ENCODE measurements at places on chromosomes 2 and 18.

DNA sequence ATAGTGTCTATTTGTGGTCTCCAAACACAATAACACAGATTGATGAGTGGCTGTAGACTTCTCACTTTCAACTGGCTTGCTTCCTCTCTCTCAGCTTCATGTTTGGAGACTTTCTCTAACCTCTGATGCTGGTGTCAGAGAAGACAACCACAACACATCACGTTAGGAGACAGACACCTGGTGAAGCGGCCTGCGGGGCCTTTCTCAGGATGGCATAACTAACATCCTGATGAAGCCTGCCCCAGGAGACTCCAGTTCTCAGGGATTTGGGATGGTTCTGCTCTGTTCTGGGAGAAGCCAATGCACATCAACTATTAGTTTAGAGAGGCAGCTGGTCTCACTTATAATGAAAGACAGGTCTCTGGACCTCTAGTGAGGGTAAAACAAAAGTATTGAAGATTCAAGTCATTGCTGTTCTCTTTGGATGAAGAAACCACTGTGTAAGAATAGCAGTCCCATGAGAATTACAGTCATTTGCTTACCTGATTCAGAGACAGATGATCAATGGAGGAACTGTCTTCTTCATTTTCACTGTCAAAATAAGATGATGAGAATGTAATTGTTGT is 2.0 kb downstream of the IL1A start:
- no peak for DNase-seq

DNA sequence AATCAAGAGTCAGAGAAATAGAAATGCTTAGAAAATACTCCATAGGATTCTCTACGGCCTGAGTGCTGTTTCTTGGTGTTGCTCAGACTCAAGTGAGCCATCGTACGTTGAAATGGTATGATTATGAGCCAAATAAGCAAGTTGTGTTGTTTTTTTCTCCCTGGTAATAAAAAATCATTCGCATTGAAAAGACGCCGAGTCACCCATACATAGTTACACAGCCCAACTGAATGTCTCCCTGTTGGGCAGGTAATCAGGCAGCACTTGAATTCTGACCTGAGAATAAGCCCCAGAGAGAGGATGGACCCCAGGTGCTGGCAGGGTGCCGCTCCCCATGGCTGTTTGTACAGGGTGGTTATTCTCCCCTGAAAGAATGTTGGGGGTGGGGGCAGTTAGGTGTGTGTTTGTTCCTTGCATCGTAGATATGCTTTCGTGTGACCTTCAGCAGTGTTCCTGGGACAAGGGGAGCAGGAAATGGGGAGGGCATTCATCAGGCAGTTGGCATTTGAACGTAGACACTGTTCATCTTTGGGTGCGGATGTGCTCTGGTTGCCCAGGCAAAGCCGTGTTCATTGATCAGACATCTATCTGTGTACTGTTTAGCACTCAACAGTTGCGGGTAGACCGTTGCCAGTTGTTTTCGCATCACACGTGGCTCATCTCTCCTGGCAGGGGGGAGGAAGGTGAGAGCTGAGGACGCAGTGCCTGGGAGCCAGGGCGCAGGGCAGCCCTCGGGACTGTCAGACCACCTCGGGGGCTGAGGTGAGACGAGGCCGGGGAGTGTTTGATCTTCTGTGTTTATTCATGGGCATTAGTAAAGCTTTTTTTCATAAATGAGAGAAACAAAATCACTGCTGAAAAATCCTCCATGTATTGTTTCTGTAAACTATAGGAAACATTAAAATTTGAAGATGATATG is 27.3 kb downstream of the MTCL1 start:
- no peak for DNase-seq

DNA sequence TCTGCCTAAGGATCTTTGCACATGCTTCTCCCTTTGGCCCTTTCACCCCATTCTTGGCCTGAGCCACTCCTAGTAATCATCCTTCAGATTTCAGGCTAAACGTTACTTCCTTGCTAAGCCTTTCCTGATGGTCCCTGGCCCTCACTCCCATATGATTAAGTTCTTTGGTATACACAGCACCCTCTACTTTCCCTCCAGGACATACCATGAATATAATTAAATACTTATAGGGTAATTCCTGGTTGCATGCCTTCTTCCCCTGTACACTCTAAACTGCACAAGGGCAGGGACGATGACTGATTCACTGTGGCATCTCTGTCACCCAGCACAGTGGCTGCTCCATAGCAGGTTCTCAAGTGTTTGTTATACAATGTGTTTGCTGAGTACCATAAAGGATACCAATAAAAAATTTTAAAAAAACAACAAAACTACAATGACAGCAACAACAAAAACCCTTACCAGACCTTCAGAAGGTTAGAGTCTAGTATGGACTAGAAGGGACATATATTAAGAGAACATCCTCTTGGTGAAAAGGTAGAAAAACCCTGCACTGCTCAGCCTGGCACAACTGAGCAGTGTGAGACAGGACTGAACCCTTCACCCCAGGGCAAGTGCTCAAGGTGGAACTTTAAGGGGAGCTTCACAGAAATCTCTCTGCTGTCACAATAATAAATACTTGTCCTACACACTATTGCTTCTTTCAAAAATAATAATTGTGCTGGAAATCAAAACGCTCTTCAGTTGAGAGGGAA is 76.2 kb downstream of the AAK1 start:
- DNase-seq: no peak

DNA sequence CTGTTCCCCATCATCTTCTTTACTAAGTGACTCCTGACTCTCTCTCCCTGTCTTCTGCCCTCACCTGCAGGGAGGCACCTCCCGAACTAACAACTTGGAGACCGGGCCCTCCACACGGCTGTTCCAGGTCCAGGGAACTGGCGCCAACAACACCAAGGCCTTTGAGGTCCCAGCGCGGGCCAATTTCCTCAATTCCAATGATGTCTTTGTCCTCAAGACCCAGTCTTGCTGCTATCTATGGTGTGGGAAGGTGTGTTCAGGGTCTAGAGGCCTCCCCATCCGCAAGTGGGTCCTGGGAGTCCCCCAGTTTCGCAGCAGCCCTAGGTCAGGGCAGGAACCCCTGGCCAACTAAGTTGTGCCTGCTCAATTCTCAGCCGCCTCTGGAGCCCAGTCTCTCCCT is 15.5 kb downstream of the VIL1 start:
- no peak for DNase-seq

- no peak for DNase-seq
Measured at GRCh38 chr2:37576831-37577230, 94.6 kb downstream of the CDC42EP3 start.

DNA sequence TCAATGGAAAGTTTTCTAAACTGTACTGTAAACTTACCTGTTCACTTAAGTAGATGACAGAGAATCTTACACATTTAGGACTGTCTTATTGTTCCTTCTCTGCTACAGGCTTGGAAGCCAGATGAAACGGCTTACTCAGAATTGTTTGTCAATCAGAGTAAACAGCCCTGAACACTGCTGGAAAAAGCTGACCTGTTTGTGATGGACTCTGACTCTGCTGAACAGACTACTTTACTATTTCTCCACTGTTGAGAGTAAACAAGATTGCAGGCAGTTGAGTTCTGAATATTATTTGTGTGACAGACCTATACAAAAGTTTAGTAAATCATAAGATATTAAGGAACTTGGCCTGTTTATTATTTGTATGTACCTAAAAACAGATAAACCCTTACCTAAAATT is 99.0 kb downstream of the NOL10 start:
- DNase-seq: no peak

DNA sequence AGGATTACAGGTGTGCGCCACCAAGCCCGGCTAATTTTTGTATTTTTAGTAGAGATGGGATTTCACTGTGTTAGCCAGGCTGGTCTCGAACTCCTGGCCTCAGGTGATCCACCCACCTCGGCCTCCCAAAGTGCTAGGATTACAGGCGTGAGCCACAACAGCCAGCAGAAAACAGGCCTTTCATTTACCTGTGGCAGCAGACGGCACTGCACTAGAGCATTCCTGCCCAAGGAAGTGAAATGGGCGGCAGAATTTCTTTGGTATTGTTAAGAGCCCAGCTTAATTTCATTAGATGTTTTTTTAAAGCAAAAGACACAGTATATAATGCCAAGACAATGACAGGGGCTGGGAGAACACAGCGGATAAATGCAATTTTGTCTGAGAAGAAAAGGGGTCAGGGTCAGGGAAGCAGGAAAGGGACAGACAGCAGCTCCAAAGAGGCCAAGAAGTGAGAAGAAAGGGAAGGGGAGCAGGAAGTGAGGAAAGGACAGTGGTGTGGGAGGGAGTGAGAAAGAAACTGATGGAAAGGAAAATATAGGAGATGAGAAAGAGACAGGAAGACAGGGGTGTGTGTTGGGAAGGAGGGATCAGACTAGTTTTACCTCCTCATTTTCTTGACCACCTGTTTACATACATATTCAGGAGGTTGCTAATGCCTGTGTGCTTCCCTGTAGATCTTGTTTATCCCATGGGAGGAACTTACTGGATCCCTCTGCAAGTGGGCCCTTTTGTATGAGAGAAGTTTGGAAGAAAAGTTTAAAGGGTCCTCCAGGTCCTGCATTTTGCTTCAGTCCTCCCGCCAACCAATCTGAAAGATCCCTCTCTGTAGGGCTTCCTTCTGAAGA is 32.5 kb downstream of the KCTD1 start:
- DNase-seq: no peak

DNA sequence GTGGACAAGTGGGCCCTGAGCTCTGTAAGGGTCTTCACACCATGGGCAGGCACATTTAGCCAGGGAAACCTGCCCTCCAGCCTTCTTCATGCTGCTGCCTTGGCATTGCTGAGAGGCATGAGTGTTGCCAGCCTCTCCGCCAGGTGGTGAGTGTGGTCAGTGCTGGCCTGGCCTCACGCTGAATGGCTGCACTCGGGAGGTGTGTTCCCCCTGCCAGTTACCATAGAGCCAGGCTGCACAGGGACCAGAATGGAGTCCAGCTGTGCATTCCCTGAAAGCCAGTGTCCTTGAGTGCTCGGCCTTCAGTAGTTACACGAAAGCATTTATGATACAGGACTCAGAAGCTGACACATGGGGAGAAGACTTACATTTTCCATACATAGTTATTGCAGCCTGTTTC is 139.7 kb downstream of the ATP9B start:
- no peak for DNase-seq

DNA sequence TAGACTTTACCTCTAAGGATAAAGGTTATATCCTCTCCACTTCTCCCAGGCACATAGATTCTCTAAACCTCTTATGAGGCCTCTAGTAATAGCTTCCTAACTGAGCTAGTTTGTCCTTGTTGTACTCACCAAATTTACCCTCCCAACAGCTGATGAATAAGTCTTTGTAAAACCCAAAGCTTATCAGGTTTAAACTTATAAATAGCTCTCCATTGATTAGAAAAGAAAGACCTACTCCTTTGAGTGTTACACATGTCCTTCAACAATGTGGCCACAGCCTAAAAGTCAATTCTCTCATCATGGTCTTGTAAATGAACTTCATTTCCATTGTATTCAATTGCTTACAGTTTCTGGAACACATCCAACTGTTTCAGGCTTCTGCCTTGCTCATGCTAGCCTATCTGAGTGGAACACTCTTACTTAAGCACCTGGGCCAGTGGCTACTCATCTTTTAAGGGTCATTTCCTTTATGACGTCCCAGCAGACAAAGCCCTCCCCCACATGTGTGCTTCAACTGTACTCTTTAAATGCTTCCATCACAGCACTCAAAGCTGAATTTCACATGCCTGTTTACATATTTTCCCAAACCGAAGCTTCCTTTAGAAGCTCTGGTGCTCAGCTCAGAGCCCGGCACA is 131.6 kb downstream of the CDH2 start:
- no peak for DNase-seq

Measured in lower leg skin (tissue), 4 donors.